ENCODE measurements at places on chromosomes 5 and 9.
A peak's percentile ranks its signal among the peaks of the same experiment; 100 is the strongest.

GRCh38 chr9:97695995-97696802 is 941 bp downstream of the XPA start:
- peaks cover 11% of the 10 kb centered on the region for H3K4me1 ChIP-seq
- H3K27me3 ChIP-seq, result peaks cover 44% of the 10 kb centered on the region
- DNase-seq, result no peak
- H3K27ac ChIP-seq, result no peak overlapping the region
- H3K4me3 ChIP-seq, result peak overlapping the region; percentile 87

DNA sequence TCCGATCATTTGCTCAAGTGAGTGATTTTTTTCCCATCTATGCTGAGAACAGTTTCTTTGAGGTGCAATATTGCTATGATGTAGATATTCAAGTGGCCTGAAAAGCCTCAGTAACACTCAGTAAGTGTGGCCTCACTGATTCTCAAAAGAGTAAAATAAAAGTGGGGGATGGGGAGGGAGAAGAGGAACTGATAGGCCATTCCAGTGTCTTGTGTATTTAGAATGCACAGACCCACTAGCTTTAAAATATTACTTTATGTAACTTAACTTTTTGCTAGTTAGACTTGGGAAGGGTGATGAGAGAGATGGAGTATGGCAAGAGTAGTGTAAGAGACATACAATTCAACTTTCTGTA is 79.5 kb upstream of the ZNF608 start:
- H3K4me1 ChIP-seq, result 0 out of 2 replicates have a peak, but pooled peaks cover 6% of the 10 kb centered on the region
- DNase-seq, result no peak
- no peaks in the 10 kb centered on the region for H3K27me3 ChIP-seq
- no peaks in the 10 kb centered on the region for H3K36me3 ChIP-seq
- H3K27ac ChIP-seq, result no peak overlapping the region
- no peak overlapping the region for H3K4me3 ChIP-seq

- DNase-seq, result peak; percentile 86
- no peak overlapping the region for H3K4me3 ChIP-seq
- no peaks in the 10 kb centered on the region for H3K36me3 ChIP-seq
- no peak overlapping the region for H3K27ac ChIP-seq
Measured at GRCh38 chr5:118791926-118792734, 196.2 kb downstream of the DTWD2 start.

- H3K36me3 ChIP-seq, result no peaks in the 10 kb centered on the region
- H3K4me1 ChIP-seq, result no peaks in the 10 kb centered on the region
- H3K27ac ChIP-seq, result no peak overlapping the region
- no peak overlapping the region for H3K4me3 ChIP-seq
Measured at GRCh38 chr5:68776381-68776780, 317.4 kb upstream of the SLC30A5 start.

DNA sequence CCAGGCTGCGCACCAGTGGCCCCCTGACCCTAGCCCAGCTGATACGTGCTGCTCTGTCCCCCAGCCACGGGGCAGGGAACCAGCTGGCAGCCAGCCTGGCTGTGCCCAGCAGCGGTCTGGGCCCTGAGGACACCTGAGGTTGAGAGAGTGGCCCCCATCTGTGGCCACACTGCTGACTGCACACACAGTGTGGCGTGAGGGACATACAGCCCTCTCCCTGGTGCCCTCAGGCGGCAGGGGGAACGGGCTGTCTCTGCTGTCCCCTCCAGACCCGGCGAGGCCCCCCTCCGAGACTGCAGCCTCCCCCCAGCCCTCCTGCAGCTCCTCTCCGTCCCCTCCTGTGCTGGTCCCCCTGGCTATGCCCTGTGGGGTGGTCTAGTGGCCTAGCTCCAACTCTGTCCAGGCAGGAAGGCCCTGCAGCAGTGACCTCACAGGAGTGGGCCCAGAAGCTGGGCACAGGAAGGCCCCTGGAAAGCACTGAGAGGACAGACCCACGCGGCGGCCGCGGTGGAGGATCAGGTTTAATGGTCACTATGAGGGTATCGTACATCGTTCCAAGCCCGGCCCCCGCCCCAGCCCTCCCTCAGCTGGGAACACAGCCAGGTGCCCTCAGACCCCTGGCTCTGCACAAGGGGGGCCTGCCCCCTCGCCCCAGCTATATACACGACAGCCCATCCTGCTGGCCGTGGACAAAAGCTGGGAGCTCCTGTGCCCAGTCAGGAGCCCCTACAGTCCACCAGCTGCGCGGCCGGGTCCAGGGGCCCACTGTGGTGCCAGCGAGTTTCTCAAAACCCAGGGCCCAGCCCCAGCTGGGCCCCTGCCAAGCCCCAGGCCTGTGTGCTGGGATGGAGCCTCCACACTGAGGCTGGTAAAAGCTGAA is 6.8 kb upstream of the ENTPD8 start:
- H3K36me3 ChIP-seq, result peaks cover 6% of the 10 kb centered on the region
- H3K4me3 ChIP-seq, result no peak overlapping the region
- H3K4me1 ChIP-seq, result no peaks in the 10 kb centered on the region
- no peak for DNase-seq
- H3K27me3 ChIP-seq, result no peaks in the 10 kb centered on the region

GRCh38 chr5:67047160-67047559 is 149.4 kb downstream of the CD180 start:
- H3K27me3 ChIP-seq, result peaks cover 28% of the 10 kb centered on the region
- H3K27ac ChIP-seq, result no peak overlapping the region
- no peaks in the 10 kb centered on the region for H3K36me3 ChIP-seq
- DNase-seq, result no peak
- H3K4me3 ChIP-seq, result no peak overlapping the region
- H3K4me1 ChIP-seq, result peaks cover 14% of the 10 kb centered on the region
